ENCODE measurements at places on chromosomes 2 and 18. TPM values are rescaled to one million over a fixed set of nuclear protein-coding genes. Genes with fewer than 3 reads are reported as not detected.
A peak's percentile ranks its signal among the peaks of the same experiment; 100 is the strongest.

DNA sequence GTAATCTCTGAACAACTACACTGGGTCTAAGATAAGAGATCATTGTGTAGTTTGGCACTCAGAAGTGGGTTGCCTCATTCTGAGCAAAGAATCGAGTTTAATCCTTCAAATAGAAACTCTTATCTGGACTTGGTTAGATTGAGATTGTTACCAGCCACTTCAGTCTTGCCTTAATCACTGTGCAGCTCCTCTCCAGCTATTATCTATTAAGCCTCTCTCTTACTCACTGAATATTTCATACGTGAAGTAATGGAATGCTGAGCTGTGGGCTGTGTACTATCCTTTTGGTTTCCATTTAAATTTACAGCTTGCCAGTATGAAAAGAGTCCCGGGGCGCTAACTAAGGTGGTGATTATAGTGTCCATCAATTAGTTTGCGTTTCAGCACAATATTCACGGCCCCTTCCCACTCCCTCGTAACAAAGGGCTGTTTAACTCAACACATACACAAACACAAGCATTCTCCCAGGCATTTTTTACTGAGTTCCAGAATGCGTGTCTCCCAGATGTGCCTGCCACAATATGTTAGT lies 65.7 kb upstream of the NCKAP5 start:
- 0 out of 2 replicates have a peak, but pooled peaks cover 3% of the 10 kb centered on the region for H3K27me3 ChIP-seq
- H3K27ac ChIP-seq, result no peak overlapping the region
- H3K4me3 ChIP-seq, result no peak overlapping the region
- no peaks in the 10 kb centered on the region for H3K4me1 ChIP-seq
- H3K36me3 ChIP-seq, result no peaks in the 10 kb centered on the region
- DNase-seq, result no peak

Gene CHST10
- total RNA-seq, result 20.0 TPM

- H3K4me1 ChIP-seq, result no peaks in the 10 kb centered on the region
- H3K27me3 ChIP-seq, result no peaks in the 10 kb centered on the region
- no peak for DNase-seq
Observed at GRCh38 chr2:164103271-164103670, 367.5 kb upstream of the FIGN start.

Gene ADAM23
- 25.0 TPM for total RNA-seq

DNA sequence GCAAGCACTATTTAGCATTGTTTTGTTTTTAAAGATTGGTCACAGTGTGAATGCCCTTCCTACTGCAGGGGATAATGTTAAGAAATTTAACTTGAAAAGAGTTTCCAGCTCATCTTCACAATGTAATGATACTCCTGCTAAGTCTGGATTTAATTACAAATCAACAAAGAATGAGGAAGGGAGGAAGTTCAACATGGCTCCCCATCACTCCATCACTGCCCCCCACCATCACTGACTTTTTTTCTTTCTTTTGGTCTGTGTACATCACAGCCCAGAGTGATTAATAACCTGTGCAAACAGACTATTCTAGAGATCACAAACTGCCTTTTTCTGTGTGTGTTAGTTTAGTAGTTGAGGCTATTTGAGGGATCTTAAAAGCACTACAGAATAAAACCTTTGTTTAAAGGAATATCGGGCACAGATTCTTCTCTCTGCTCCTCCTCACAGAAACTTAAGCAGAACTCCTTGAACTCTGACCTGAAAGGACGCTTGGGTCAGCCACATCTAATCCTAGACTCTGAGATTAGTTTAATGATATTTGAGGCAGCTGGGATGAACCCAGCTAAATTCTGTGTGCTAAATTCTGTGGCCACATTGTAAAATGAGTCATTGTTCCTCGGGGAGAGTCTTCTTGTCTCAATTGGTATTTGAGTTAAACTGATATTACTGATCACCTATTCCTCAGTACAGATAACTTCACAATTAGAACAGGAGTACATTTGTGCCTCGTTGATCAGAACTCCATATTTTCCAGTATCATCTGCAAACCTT lies 47.8 kb downstream of the SATB2 start:
- H3K27me3 ChIP-seq, result no peaks in the 10 kb centered on the region
- peak; percentile 55 for DNase-seq
- H3K4me3 ChIP-seq, result no peak overlapping the region
- peaks cover 2% of the 10 kb centered on the region for H3K36me3 ChIP-seq
- H3K4me1 ChIP-seq, result peaks cover 17% of the 10 kb centered on the region

- no peaks in the 10 kb centered on the region for H3K27me3 ChIP-seq
- no peaks in the 10 kb centered on the region for H3K4me1 ChIP-seq
- H3K27ac ChIP-seq, result no peak overlapping the region
- DNase-seq, result no peak
Observed at GRCh38 chr2:65537651-65538385, 105.4 kb upstream of the SPRED2 start.

Gene ZNF532
- total RNA-seq, result 27.7 TPM

Gene THSD7B
- total RNA-seq, result 0.18 TPM

DNA sequence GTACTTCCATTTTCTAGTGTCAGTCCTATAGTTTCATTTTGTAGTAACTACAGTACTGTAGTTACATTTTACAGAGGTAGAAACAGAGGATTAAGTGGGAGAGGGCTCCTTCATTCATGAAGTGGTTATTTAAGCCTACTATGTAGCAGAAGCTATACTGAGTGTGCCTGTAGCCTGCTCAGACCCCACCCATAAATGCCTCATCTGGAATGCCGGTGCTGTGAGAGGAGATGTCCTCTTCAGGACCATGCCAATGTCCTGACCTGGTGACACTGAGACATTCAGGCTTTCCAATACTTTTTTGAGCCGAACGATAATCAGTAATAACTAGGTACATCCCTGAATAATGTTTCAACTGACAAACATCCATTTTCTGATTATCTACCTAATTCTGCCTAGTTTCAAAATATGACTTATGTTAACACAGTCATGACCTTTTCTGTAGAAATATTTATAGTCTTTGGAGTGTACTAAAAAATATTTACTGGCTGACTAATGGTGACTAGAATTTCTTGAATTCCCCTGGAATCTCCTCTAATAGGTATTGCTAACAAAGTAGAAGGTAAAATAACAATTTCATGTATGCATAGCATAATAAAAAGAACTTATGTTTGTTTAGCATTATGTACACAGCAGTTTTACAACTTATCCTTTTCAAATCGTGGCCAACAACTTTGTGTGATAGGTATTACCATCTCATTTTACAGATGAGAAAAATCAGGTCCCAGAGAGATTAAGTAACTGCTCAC lies 10.2 kb upstream of the ARHGAP28 start:
- H3K36me3 ChIP-seq, result no peaks in the 10 kb centered on the region
- no peak for DNase-seq
- no peak overlapping the region for H3K27ac ChIP-seq
- peaks cover 10% of the 10 kb centered on the region for H3K4me1 ChIP-seq
- H3K4me3 ChIP-seq, result no peak overlapping the region

DNA sequence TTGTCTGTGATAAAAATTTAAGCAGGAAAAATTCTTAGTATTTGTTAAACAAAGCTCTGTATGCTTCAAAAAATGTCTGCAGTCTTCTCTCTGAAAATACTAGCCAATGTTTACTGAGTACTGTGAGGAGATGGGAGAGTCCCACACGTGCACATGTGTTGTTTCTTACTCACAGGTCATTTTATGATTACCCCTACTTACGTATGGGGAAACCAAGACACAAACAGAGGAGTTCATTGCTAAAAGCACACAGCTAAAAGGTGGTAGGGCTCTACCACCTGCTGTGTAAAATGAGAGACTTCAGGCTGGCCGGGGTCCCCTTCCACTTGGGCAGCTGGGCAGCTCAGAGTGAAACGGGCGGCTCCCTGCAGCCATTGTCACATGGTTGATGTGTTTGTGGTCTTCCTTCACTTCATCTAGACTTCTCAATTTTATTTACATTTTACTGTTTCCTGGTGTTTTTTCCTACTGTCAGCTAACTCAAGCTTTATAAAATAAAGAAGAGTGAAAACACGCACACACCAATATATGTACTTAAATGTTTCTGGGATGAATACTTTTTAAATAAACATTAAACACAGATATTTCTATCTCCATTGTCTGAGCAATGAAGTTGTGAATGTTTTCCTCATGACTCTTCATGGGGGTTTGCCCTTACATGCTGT lies 71.2 kb downstream of the MBP start:
- no peak overlapping the region for H3K4me3 ChIP-seq
- H3K27me3 ChIP-seq, result no peaks in the 10 kb centered on the region
- no peak overlapping the region for H3K27ac ChIP-seq
- no peaks in the 10 kb centered on the region for H3K36me3 ChIP-seq
- DNase-seq, result no peak

DNA sequence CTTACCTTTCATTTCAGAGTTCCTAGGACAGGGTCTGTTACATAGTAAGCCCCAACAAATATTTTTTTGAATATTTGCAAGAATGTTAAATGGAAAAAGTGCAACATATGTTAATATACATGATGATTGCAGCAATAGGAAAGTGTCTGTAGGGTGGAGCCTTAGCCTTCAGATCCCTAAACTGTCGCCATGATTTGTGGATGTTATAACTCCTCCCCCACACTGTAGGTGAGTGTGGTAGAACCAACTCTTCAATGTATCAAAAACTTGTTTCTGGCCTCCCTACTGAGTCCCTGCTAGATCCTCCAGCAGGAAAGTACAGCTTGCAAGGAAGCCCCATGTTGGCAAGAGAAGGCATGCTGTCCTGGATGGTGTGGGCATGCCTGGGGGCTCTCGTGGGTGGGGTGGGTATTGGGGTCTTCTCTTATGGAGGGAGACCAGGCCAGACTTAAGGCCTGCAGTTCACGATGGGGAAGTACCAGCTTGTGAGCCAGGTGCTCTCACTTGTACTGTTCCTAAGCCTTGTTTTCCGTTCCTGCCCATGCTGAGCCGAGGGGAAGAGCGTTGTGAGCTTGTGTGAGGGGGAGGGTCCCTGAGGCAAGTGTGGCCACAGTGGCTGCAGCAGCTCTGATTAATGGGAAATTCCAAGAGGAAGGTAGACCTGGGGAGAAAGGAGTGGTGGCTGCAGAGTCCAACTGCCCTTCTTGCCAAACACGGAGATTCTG lies 11.4 kb downstream of the FHOD3 start:
- no peak overlapping the region for H3K4me3 ChIP-seq
- no peaks in the 10 kb centered on the region for H3K36me3 ChIP-seq
- no peaks in the 10 kb centered on the region for H3K4me1 ChIP-seq
- no peaks in the 10 kb centered on the region for H3K27me3 ChIP-seq

DNA sequence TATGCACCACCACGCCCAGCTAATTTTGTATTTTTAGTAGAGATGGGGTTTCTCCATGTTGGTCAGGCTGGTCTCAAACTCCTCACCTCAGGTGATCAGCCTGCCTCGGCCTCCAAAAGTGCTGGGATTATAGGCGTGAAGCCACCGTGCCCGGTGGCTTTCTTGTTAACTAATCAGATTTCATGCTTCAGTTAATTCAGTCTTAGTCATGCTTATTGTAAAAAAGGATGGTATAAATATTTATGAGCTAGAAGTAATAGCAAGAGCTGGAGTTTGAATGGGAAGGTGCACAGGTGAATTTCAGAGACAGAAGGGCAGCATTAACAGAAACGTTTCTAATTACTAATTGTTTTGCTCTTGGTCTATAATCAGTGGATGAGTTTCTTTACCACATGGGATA lies 10.3 kb downstream of the GEMIN6 start:
- H3K27me3 ChIP-seq, result no peaks in the 10 kb centered on the region
- H3K4me3 ChIP-seq, result no peak overlapping the region
- H3K27ac ChIP-seq, result peak overlapping the region; percentile 64
- H3K36me3 ChIP-seq, result no peaks in the 10 kb centered on the region

Gene SERPINB11
- not detected for total RNA-seq

DNA sequence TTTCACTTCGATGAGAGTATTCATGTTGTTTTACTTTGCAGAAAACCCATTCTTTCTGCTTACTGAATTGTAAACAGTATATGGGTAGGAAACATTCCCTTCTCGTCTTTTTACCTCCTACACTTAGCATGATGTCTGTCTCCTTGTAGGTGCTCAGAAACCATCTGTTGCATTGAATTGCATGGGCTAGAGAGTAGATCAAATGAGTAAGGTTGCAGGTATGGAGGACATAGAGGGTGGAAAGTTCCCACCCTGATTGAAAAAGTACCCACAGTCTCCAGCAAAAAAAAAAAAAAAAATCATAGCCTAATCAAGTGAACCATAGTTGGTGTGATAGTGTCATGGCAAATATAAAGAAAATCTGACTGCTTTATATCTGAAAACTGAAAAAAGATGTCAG lies 1.7 kb downstream of the CYTIP start:
- H3K27ac ChIP-seq, result no peak overlapping the region
- no peak overlapping the region for H3K4me3 ChIP-seq
- no peaks in the 10 kb centered on the region for H3K27me3 ChIP-seq
- H3K4me1 ChIP-seq, result peaks cover 11% of the 10 kb centered on the region

Data from SJCRH30 (cell line).